ENCODE measurements at places on chromosomes 6 and 20. TPM values are rescaled to one million over a fixed set of nuclear protein-coding genes. Genes with fewer than 3 reads are reported as not detected.

DNA sequence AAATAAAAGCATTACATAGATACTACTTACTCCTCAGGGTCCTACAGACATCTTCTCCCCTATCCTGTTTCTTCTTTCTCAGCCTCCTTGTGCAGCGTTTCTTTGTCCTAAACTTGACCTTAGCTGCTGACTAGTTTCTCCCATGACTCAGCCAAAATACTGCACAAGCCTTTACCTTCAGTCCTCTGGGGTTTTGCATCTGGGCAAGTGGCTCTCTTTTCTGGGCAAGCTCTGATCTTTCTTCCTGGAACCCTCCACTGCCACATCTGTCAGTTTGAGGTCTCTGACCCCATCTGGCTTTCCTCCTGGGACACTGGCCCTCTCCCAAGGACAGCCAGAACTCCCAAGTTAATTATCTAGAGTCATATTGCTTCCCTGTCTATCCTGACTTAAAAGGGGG, 838.4 kb downstream of the DHX35 start:
- DNase-seq: no peak

DNA sequence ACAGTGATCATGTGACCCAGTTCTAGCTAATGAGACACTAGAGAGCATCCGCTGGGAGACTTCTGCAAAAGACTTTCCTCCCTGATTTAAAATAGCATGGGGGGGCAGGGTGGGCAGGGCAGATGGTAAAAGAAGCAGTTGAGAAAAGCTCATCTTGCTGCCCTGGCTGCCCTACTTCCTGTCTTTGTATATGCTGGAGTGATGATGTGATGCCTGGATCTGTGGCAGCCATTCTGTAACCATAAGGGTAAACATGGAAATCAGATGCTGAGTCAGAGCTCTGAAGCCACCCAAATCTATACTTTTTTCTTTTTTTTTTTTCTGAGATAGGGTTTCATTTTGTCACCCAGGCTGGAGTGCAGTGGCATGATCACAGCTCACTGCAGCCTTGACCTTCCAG, 25.4 kb downstream of the ZFP64 start:
- no peak for DNase-seq

DNA sequence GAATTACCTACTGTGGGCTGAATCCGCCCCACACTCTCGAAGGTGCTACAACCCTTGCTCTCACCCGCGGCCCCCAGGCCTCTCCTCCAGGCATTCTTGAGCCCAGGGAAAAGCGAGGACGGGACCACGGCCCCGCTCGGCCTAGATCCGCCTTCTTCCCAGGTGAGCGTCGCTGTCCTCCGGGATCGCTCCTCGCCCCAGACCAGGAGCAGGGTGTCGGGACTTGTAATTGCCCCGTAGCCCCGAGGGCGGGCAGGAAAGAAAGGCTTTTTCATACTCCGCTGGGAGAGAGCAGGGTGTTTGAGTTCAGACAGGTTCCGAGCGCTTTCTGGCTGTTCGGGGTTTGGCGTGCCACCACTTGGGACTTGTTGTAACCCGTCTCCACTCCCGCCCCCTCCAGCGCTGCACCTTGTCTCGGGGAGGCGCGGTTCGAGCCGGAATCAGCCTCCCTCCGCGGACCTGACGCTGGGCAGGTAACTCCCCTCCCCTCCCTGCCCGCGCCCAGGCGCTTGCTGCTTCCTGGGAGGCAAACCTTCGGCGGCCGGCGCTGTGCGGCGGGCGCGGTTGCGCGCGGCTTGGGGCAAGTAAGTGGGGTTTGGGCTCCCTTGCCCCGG, at the start of gene FAM83B:
Gene FAM83B, plus strand, starts transcription at position 529 of the 614 bp plus-strand sequence. CDS start 23,476 bp downstream, outside the sequence.
- DNase-seq: no peak

DNA sequence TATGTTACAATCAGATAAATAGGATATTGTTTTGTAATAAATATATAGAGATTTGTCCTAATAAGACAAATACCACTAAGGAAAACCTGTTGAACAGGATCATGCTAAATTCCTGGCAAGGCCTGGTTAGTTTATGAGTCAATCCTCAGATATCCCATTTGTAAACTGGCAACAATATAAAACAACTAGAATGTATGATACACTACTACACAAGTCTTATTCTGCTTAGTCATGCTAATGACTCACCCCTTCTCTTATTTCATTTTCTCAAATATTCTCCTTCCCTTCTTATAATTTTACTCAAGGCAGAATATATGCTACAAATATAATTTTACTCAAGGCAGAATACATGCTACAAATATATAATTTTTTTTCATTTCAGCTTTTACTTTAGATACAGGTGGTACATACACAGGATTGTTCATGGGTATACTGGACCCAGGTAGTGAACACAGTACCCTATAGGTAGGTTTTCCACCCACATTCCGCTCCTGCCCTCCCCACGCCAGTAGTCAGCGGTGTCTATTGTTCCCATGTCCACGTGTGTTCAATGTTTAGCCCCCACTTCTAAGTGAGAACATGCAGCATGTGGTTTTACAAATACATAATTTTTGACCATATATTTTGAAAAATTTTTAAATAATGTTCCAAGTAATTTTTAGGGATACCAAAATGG, 6.3 kb downstream of the OSER1 start:
- no peak for DNase-seq

DNA sequence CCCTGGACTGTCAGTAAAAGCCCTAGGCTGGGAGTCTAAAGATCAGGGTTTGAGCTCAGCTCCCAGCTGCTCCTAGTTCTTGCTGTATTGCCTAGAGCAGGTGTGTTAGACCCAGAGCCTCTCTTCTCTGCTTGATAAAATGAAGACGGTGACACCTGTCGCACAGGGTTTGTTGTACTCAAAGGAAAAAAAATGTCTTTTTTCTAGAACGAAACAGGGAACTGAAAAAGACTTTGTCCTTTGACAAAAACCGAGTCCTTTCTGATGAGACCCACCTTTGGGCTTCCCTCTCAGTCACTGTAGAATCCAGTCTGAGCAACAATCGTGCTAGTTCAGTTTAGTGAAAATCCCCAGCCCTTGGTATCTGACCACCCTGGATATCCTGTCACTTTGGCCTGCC, 102.1 kb upstream of the LAMP5 start:
- no peak for DNase-seq

- DNase-seq: no peak
Observed at GRCh38 chr6:131212024-131212423, 76.8 kb downstream of the AKAP7 start.

Gene TBXT
- not detected for total RNA-seq

Gene SAYSD1
- total RNA-seq: 20.3 TPM

Gene WFDC12
- not detected for total RNA-seq

Gene CLPSL2
- total RNA-seq: not detected

Gene SLC13A3
- total RNA-seq: not detected

Gene RSPO4
- total RNA-seq: not detected

Gene LRRN4
- total RNA-seq: 2.3 TPM

Gene VSTM2L
- 0.22 TPM for total RNA-seq

Measured in SJCRH30 (cell line).